NCI-H1417 treated with DMSO at 0.1 percent for 48 hours (cell line): ENCODE measurements at places on chromosomes 6 and 20.

- no peak for DNase-seq
Observed at GRCh38 chr6:107970255-107970654, 12.2 kb upstream of the SEC63 start.

DNA sequence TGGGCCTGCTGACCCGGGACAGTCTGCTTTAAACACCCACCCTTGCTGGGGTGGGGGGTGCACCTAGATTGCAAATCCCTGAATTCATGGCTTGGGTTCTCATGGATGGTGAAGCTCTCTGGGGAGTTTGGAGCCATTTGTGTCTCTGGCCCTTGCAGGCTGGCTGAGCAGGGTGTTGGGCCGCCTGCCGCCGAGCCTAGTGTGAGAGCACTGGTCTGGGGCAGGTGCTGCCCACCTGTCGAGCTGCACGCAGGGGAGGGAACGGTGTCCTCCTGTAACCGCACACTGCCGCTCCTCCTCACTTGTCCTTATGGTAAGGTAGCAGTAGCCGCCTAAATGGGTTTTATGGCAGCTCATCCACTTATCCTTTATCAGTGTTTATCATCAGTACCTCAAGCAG lies 143.9 kb downstream of the DTNBP1 start:
- DNase-seq, result no peak

GRCh38 chr6:144854654-144855053 lies 569.5 kb downstream of the UTRN start:
- DNase-seq, result no peak

GRCh38 chr20:33445881-33446625 lies 2.5 kb upstream of the SNTA1 start:
- no peak for DNase-seq

GRCh38 chr6:85049282-85049681 lies 284.9 kb upstream of the TBX18 start:
- DNase-seq, result no peak

DNA sequence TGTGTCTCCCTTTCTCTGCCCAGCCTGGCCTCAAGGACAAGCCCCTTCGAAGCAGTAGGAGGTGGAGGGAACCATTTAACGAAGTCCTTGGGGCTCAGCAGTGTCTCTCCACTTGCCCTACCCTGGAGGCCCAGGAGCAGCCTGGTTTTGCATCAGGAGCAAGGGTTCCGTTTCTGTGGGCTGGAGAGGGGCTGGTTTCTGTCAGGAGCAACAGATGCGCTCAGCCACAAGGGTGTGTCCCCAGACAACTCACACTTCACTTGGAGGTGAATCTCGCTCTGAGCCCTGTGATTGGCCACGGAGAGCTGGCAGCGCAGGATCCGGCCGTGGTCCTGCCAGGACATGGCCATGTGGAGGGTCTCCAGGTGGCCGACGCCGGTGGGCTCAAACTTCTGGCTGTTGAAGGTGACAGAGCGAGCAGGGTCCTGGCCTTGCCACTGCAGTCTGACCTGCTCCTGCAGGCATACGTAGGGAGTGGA lies 6.9 kb downstream of the SIGLEC1 start:
- no peak for DNase-seq

- DNase-seq, result no peak
Observed at GRCh38 chr6:7267071-7267465, 45.9 kb downstream of the SSR1 start.

- no peak for DNase-seq
Observed at GRCh38 chr6:109695468-109695867, 4.4 kb downstream of the FIG4 start.

DNA sequence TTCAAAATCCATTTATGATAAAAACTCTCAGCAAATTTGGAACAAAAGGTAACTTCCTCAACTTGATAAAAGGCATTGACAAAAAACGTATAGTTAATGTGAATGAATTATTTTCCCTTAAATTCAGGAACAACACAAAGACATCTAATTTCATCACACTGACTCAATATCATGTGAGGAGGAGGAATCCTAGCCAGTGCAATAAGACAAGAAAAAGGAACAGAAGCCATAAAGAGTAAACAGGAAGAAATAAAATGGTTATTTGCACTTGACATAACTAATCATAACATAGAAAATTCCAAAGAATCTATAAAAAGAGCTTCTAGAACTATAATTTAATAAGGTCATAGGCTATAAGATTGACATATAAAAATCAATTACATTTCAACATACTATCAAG lies 31.4 kb downstream of the CHD6 start:
- no peak for DNase-seq

GRCh38 chr6:16583144-16583762 lies 178.0 kb downstream of the ATXN1 start:
- no peak for DNase-seq

GRCh38 chr6:4727217-4727616 lies 49.0 kb upstream of the CDYL start:
- no peak for DNase-seq

- DNase-seq, result no peak
Observed at GRCh38 chr6:12927746-12928145, 211.2 kb downstream of the PHACTR1 start.

GRCh38 chr20:63540417-63541186 lies 3.4 kb upstream of the PTK6 start:
- DNase-seq, result no peak

- DNase-seq, result no peak
Observed at GRCh38 chr6:125670568-125670967, 78.9 kb upstream of the HEY2 start.

DNA sequence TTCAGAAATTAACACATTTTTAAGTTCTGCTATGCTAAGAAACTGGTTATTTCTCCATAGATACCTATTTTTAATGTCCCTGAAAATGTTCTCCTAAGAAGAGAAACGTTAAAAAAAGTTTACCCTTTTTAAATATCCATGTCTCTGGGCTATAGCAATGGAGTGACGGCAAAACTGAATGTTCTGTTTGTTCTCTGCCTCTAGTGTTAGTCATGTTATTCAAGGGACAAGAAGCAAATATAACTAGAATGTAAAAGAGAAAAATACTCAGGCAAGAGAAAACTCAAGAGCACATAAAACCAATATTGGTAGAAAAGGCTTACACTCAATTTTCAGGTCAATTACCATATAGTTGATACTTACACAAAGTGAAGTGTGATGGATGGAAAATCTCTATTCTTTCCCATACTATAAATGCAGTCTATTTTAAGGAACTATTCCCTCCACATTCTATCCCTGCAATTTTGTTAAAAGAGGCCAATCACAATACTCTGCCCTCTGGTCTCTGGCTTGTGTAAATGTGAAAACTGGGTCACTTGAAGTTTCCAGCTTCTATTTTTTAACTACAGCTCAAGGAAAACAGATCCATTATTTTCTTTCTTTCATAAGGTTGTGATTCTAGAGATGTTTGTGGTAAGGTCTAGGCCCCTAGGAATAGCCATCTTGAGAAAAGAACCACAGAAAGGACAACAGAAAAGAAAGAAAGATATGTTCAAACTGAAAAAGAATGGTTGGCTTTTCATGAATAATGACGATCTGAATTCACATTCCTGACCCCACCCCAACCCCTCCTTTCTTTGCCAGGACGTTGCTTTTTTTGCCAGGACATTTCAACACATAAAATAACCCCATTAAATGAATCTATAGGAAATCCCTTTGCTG lies 200.3 kb upstream of the FAM83B start:
- no peak for DNase-seq

DNA sequence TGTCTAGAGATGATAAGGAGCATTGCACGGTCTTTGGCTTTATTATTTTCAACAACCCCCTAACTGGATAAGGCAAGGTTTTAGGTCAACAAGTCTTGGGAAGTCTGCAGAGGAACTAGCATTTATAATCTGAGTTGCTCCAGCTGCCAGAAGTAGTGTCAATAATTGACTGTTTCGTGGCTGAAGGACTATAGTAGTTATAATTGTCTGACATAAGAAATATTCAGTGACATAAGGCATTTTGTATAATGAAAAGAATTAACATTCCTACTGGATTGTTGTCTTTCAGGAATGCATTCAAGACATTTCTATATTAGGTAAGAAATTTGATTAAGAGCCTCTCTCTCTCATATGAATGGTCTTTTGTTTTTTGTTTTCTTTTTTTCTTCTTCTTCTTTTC lies 136.9 kb upstream of the SGK1 start:
- DNase-seq, result no peak

- DNase-seq, result no peak
Observed at GRCh38 chr20:8002056-8002455, 17.5 kb downstream of the TMX4 start.

GRCh38 chr6:105882121-105882803 lies 203.9 kb upstream of the PRDM1 start:
- DNase-seq, result no peak

DNA sequence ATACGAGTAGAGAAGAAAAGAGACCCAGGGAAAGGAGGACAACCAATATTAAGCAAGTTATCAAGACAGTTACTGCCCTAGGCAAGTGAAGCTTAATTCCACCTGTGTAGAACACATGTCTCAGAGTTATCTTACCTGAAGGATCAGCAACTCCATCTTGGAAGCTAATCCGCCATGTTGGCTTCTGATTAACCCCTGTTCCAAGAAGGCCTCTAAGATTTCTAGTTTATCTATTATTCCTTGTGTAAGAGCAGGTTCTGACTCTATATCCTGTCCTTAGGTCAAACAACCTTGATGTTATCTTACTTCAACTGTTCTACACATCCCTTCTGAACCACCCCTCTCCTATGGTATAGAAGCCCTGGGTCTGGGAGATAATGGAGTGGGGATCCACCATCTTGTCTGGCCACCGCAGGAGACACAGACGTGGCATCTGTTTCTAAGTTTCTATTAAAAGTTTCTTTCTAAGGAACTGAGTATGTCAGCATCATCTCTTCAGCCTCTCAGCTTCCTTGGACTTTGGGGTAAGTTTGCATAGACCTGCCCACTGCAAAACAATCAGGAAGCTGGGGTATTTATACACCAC lies 27.7 kb upstream of the PTPN1 start:
- no peak for DNase-seq

DNA sequence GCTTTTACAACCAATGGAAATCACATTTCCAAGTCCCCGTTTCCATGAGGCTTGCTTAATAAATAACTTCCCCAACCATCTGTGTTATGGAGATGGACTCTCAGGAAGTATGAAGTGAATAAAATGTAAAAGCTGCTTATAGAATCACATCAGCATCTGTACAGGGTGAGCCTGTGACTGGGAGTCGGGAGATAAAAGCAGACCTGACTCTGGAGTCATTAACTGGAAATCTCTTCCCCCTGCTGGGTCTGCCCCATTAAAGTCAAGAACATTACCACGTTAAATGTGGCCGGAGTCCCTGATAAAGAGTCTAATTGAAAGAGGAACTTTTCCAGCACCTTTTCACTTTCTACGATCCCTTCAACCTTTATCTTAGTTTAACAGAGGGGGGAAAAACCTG lies 368.5 kb downstream of the DOK5 start:
- no peak for DNase-seq
